ENCODE measurements at places on chromosomes 11 and 22.

DNA sequence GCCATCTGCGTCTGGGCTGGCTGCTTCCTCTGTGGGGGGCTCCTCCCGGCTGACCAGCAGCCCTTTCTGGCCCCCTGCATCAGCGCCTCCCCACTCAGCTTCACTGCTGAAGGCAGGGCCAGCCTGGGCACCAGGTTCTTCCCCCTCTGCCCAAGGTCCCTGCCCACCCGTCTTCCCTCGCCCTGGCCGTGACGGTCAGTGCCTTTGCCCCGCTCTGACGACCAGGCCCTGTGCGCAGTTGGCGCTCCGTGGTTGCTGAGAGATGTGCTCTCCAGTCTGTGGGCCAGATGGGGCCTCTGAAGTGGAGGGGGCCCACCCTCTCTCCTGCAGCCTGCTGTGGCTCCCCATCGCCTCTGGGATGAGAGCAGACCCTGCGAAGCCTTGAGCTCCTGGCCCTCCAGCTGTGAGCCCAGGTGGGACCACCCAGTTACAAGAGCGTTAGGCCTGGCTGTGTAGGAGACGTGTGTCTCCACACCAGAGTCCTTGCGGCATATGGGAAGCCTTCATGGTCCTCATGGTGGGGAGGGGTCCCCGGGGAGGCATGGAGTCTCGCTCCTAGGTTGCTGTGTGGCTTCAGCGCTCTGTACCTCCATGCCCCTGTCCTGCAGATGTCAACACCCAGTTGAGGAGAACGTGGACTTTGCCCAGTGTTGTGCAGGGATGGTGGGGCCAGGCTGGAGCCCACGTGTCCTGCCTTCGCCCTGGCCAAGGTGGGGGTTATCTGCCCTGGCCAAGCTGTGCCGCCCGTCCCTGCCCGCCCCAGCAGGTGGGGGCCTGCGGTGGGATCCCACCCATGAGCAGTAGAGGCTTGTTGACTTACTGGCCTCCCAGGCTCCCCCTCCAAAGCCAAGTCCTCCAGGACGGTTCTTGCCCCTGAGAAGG, 14.2 kb downstream of the LRP5 start:
- DNase-seq, result no peak

- DNase-seq, result no peak
Observed at GRCh38 chr22:35467681-35468434, 67.9 kb downstream of the MCM5 start.

- DNase-seq, result no peak
Observed at GRCh38 chr22:27637604-27638003, 164.0 kb downstream of the MN1 start.

DNA sequence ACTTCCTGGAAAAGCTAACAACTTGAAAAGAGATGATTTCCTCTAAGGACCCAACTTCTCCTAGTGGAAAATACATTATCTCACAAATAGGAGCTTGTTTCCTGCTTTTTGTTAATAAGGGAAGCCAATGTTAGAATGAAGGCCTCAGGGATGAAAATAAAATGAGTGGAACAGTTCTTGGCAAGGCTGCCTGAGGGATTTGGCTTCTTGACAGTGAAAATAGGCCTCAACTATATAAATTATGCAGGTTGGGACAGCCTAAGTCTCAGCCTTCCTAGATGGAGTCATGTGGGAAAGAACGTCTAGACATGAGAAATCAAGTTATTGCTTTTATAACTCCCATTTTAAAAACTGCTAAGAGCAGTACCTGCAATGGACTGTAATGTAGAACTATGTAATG, 92.8 kb upstream of the FIBIN start:
- no peak for DNase-seq

DNA sequence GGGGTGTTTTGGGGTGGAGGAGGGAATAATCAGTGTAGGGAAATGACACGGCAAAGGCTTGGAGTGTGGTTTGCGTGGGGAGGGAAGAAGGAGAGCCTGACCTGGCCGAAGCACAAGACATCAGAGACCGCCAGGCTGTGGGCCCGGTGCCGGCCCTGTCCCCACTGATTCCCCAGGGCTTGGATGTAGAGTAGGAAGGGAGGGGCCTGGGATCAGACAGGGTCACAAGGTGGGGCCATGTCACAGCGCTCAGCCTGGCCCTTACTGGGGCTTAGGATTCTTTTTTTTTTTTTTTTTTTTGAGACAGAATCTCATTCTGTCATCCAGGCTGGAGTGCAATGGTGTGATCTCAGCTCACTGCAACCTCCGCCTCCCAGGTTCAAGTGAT, 9.8 kb downstream of the PICK1 start:
- no peak for DNase-seq

DNA sequence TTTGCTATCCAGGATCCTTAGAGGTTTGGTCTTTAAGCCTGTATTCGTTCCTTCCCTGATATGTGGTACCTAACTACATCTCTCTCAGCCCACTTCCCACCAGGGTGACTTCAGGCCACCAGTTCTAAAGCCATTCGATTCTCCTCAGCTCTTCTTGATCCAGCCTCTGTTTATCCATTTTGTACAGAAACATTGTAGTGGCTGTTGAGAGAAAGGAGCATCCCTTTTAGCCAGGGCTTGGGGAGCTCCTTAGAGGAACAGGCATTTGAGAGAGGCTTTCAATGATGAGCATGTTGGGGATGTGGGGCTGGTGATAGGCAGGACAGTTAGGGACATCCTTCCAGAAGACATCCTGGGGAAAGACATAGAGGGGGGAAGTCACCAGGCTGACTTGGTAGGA, 17.9 kb downstream of the UBE2L3 start:
- no peak for DNase-seq

DNA sequence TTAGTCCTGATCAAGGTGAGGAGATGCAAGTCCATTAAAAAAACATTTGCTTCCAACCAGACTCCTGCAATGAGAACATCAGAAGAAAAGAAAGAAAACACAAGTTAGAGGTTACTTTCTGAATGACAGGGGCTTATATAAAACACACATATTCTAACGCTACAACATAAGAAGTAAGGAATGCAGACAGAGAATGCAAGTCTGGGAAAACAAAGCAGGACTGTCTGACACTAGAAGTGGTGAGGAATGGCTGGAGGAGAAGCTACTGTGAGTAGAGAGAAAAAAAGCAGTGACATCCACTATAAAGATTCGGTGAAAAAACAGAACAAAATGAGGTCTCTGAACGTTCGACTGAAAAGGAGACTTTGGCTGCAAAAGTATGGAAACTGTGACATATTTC, 12.3 kb downstream of the TMEM216 start:
- no peak for DNase-seq

GRCh38 chr22:40485813-40486667, 115.6 kb downstream of the SGSM3 start:
- no peak for DNase-seq

DNA sequence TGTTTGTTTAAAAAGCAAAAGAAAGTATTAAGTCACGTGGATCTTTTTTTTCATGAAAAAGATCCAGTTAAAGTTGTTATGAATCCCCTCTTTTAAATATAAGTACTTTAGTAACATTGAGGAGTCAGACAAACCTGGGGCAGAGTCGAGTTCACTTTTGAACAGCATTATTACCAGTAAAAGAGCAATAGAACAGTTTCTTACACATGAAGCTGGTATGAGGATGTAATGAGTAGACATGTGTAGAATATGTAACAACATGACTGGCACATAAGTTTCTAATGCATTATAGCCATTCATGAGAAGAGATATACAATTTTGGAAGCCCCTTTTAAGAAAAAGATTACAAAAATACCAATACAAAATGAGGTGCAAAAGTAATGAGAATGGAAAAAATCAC, 7.6 kb upstream of the MUC15 start:
- DNase-seq, result no peak

- no peak for DNase-seq
Observed at GRCh38 chr22:24289114-24289513, 18.5 kb downstream of the SPECC1L start.

DNA sequence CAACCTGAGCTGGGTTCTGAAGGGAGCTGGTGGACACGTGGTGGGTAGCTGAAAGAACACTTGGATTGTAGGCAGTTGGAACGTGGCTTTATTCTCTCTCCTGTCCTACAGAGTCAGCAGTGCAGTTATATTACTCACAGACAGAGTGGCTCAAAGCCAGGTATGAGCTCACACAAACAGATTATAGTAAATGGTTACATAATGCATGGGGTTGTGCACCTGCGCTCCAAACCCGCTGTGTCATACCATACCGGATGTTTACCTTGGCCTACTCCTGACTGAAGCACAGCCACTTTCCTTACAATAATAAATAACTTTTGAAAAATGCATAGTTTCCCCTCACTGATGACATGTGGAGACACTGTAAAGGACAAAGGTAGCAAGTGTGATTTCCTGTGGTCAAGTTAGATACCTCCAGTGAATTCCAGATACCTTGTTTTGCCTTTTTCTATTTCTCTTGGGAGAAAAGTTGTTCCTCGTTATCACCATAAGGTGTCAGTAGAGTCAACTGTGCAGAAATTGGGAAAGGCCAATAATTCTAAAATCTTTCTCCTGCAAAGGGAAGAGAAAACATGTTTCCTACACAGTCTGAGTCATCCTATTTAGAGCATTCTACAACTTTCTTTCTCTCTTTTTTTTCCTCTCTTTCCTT, 13.5 kb downstream of the MS4A6A start:
- DNase-seq, result no peak

- DNase-seq, result no peak
Observed at GRCh38 chr11:124841840-124842239, 23.4 kb upstream of the ROBO3 start.

DNA sequence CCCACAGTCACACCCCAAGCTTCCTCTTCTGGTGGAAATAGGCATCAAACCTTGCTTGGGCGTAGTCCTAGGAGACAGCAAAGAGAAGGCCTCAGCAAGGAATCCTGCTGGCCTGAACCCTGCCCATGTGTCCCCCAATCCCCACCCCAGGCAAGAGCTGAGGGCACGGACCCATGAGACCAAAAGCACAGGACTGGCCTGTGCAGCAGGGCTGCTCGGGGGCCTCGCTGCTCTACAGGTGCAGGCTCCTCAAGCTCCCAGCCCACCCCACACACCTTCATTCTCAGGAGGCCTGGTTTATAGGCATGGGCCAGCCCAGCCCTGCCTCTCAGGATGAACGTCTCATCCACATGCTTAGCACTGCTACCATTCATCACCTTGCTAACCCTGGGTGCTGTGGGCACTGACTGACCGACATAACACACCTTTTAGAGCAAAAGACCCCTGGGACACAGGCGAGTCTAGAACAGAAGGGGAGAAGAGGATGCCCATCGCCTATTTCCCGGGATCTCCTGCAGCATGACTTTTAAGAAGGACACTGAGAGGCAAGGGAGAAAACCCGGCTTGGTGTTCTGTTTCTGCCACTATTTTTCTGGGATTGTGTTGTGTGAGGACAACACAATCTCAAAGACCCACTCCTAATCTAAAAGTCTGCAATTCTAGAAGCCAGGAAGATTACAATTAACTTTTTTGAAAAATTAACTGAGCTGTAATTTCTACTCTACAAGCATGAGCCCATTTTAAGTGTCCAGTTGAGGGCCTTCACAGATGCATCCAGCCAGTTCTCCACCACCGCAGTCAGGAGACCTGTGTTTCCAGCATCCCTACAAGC, 15.4 kb downstream of the TCIRG1 start:
- no peak for DNase-seq

DNA sequence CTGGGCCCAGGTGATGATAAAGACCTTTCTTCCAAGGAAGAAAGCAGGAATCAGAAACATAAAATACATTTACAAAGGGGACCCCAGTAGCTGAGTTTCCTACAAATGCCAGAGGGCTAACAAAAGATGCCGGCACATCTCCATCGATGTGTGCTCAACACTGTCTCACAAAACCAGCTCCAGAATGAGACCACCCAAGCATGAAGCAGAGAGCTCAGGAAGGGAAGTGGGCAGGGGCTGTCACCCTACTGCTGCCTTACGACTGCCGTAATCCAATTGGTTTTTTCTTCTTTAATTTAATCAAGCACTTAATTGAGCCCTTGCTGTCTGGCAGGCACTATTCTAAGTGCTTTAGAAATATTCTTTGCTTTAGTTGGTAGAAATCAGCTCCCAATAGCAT, 26.1 kb downstream of the SMCO4 start:
- no peak for DNase-seq

GRCh38 chr11:2540223-2540991, 95.6 kb downstream of the KCNQ1 start:
- no peak for DNase-seq

DNA sequence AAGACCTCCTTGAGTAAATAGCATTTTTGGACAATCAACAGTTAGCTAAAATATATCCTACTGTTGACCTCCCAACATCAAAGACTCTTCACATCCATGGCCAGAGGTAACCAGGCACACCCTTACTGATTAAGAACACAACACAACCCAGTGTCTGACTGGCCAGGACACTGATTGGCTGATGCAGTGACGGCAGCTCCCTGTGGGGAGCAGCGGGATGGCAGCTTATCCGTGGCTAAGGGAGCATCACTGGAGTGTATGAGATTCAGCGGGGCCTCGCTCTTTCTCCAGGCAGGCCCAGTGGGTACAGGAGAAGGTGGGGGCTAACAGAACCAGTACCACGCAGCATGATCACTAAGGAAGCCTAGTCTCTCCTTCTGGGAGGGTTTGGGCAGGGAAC, 10.3 kb upstream of the IL2RB start:
- no peak for DNase-seq

GRCh38 chr11:121244884-121245283, 47.7 kb upstream of the SC5D start:
- DNase-seq, result no peak

DNA sequence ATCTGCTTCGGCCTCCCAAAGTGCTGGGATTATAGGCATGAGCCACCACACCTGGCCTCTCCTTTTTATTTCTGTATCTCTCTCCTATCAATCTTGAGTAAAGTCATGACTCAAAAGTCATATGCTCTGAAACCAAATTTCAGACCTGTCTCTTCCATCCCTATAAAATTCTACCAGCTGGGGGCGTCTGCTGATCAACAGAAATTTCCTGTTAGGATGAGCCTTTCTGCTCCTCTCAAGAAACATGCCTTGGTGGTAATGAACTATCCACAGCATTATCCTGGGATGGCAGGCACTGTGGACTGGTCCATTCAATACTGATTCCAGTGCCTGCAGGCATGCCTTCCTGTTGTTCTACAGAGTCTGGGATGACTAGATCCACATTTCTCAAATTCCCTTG, 472.6 kb downstream of the NELL1 start:
- DNase-seq, result no peak
